ENCODE measurements at places on chromosomes 11 and 22.

- DNase-seq: no peak
Measured at GRCh38 chr11:104727095-104727494, 171.2 kb downstream of the CASP12 start.

- no peak for DNase-seq
Measured at GRCh38 chr11:19660076-19660475, 52.6 kb upstream of the NAV2 start.

- no peak for DNase-seq
Measured at GRCh38 chr22:29011240-29012100, 50.2 kb downstream of the C22orf31 start.

GRCh38 chr22:18947905-18948304 is 11.8 kb upstream of the PRODH start:
- DNase-seq: no peak

- no peak for DNase-seq
Measured at GRCh38 chr22:46478083-46478551, 59.3 kb downstream of the CELSR1 start.

DNA sequence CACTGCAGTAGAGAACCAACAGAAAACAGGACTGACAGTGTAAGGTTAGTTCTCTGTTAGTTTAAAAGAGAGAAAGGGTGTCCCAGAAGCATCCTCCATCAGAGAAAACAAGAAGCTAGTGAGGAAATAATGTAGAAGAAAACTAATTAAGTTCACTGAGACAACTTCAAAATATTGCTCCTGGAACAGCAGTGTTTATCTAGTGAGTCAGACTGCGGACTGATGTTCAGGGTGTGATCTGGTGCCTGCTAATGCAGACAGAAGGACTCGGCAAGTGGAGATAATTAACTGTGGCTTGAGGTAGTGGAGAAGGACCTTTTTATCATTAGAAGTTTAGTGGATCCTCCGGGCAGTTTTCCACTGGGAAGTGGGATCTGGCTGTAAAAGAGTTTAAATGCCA is 55.4 kb downstream of the CDON start:
- peak; percentile 46 for DNase-seq

DNA sequence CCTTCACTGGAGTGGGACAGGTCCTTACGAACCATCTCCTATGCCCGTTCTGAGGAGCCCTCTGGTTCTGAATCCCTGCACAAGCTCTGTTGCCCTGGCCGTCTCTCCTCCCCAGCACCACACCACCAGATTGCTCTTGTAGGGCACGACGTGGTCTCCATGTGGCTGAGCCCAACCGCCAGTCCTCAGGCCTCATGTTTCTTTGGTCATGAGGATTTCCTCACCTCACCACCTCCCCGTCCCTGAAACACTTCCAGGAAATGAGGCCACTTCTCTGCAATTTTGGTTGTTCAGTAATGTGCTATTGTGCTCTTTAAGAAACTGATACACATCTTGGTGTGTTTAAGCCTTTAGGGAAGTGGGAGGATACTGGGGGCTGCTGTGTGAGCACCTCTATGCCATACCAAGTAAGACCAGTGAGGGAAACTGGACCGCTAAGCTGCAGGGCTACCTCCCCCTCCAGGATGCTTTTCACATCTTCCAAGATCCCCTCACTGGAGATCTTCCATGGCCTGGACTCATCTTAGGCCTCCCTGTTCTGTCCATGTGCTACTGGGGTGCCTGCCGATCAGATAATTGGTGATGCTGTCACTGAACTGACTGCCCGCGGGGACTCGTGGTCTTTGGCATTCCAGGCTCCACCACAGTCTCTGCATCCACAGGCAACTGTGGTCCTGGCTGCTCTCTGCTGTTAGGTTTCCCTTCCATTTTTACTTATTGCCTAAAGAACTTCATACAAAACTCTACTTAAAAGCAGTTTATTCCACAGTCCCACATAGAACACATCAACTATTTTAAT is 21.9 kb downstream of the DRICH1 start:
- DNase-seq: no peak

DNA sequence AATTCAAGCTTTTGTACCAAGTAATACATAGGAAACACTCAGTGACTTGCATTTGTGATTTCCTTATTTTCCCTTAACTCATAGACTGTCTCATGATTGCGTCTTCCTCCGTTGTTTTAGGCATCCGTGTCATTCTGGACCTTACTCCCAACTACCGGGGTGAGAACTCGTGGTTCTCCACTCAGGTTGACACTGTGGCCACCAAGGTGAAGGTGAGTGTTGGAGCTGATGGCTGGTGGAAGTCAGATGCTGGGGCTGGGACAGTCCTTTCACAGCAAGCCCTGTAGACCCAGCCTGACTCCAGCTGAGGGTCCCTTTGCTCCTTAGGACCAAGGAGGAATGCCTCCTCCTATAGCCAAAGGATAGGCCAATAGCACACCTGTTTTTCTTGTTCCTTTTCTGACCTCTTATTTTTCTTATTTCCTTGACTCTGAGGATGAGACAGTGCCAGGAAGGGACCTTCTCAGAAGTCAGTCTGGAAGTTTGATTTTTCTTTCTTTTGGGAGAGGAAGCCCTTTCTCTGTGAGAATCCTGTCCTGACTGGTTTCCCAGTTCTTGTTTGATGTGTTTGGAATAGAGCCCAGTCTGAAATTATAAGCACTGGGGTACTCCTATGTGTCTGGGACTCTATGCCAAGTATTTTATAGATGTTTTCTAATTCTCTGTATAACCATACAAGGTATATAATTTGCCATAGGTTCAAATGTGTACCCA is 2.2 kb downstream of the SLC3A2 start:
- no peak for DNase-seq

Data from fibroblast of skin of left quadriceps (primary cell).